ENCODE measurements at places on chromosomes 4 and X.

DNA sequence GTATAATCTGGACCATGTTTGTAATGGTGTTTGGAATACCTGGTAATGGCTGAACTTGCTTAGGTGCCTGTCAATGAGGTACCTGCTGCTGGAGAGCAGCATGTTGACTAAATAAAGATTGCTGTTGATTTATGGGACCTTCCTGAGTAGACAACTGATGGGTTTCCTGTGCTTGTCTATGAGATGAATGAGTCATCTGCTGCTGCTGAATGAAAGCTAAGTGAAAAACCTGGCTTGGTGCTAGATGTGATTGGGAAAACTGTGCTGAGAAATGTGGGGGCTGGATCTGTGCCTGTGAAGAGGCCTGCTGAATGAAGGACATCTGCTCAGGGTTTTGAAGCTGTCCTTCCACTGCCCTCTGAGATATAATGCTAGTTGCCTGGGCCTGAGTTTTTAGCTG, 69.6 kb downstream of the WNK3 start:
- DNase-seq, result no peak

DNA sequence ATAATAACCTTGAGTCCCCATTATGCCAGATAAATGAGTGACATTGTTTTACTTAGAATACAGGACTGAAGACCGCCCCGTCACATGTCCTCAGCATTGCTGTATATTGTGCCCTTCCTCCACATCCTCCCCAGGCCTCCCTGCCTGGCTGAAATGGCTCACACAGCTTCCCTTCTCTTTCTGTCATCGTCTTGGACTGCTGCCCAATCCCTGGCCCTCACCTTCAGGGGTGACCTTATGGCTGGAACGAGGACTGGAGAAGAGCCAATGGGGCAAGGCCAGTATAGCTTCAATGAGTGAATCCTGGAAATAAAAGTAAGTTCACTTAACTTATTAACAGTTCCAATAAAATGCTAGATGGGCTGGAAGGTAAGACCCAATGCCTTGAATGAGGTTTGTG, 2.7 kb downstream of the KCNE5 start:
- no peak for DNase-seq

DNA sequence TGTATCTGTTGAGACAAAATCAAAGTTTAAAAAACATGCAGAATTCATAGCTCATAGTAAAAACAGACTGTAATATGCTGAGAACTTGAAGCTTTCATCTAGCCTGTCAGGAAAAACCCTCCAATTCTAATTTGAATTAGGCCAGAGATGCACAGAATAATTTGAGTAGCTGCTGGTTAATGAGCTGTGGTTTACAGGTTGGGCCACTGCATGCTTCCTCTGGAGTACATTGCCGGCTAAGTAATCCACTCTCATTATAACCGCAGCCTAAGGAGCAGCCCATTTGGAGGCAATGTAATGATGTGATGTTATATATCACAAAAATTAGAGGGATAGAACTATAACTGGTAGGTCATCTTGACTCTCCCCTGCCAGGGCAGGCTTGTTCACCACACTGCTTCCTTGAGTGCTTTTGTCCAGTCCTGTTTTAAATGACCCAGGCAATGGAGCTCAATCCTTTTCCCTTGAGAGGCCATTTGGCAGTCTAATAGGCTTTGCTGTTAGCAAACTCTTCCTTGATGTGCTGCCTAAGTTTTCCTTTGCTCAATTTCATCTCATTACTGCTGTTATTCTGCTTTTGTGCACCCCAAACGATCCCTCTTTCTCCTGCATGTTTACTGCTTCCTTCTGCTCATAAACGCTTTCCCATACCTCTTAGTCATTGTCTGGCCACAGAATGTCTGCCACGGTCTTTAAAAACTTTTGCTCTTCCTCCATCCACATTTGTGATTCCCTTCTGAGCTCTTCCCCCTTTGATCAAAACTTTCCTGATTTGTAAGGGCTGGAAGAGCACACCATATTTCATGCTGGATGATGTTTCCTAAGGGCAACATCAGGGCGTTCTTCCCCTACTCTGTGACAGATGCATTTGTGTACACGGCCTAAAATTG, 230.9 kb downstream of the C4orf33 start:
- DNase-seq, result no peak

DNA sequence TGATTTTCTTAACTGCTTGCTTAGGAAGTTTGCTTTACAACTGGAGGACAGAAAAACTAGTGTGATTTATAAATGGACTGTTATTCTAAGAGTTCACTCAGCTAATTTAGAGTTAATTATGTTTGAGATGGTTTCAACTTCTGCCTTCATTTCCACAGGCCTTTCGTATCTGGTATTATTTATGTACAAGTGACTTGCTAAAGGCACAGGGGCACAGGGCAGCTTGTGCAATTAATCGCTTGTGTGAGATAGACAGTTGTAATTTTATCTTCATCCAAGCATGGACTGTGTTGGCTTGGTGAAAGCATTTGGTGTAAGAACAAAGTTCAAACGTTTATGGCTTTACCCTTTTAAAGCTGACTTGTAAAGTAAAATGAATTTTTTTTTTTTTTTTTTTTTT, 38.3 kb downstream of the GPAT3 start:
- DNase-seq, result no peak

GRCh38 chr4:10371869-10372471, 85.3 kb downstream of the ZNF518B start:
- no peak for DNase-seq

- DNase-seq, result no peak
Observed at GRCh38 chr4:4433941-4434340, 47.0 kb downstream of the NSG1 start.

DNA sequence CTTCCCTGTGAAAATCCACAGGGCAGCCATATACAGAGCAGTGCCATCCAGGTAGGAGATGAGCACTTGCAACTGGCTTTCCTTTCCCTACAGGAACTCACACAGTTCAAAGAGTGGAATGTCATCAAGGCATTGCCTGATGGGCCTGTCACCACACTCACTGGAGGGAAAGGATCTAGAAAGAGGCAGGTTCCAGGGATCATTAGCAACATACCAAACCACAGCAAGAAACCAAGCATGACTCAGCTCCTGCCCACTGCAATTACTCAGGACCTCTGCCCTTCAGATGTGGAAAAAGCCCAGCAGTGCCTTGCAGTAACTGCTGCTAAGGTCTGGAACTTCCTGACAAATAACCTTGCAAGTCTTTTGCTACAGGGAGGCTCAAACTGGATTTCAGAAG, 101.2 kb downstream of the ZNF674 start:
- no peak for DNase-seq

DNA sequence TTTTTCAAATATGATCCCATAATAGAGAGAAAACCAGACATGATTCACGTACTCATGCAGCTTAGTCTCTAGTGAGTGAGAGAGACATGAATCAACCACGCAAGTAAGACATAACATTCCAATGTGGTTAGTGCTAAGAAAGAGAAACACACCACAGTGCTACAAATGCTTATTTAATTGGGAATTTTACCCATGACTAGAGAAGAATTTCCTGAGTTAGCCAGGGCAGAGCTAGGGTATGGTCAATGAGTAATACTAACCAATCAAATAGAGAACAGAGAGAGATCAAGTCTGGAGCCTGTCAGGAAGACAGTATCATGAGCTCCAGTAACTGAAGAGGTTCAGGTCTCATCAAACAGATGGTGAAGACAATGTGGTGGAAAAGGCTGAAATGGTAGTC, 495.2 kb downstream of the PDGFC start:
- DNase-seq, result no peak

DNA sequence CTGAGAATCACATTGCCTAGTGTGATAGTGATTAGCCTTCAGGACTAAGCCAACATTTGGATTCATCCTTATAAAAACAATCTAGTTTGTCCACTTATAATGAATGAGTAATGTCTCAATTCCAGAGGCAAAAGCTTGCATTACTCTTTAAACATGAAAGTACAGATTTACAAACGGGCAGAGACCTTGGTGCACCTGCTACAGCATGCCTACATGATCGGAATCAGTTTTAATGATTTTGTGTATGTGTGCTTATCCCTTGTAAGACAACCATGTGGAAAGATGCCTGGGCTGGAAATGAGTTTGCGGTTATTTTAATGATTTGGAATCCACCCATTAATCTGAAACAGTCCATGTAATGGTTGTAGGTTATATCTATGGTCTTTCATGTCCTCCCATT, 572.7 kb downstream of the KLHL13 start:
- no peak for DNase-seq

DNA sequence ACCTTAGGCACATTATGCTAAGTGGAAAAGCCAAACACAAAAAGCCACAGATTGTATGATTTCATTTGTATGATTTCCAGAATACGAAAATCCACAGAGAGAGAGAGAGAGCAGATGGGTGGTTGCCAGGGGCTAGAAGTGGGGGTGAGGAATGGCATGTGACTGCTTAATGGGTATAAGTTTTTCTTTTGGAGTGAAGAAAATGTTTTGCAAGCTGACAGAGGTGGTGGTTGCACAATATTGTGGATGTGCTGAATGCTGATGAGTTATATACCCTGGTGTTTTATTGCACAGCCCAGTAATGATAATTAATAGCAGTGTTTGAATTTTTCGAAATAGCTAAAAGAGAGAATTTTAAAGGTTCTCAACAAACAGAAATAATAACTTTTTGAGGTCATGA, 386.1 kb upstream of the HS3ST1 start:
- no peak for DNase-seq

- DNase-seq, result no peak
Observed at GRCh38 chrX:108736509-108737479, at the start of gene IRS4. IRS4 (minus strand) TSS chrX:108736563.

DNA sequence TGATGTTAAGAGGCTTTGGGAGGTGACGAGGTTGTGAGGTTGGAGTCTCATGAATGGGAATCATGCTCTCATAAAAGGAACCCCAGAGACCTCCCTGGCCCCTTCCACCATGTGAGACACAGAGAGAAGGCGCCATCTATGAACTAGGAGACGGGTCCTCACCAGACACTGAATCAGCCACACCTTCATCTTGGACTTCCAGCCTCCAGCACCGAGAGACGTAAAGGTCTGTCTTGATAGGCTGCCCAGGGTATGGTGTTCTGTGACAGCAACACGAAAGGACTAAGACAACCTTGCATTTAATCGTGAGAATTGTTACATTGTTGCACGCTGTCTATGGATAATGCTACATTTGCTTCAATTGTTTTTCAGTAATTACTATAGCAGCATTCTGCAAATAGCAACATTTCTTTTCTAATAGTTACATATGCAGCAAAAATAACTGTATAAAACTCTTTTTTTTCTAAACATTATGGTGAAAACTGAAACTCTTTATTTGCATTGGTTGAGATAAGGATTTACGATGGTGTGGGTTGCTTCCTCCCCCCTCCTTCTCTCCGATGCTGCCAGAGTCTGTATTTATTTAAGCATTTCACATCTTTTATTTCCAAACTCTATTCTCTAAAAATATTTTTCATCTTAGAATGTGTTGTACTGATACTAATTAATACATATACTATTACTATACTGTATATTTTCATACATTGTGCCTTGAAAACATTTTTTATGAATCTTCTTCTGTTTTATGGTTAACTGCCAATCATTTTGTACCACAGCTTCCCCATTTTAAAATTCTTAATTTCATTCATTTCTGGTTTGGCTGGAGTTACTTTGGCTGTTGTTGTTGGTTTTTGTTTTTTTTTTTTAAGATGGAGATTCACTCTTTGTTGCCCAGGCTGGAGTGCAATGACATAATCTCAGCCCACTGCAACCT, 26.4 kb upstream of the AKAP17A start:
- no peak for DNase-seq

DNA sequence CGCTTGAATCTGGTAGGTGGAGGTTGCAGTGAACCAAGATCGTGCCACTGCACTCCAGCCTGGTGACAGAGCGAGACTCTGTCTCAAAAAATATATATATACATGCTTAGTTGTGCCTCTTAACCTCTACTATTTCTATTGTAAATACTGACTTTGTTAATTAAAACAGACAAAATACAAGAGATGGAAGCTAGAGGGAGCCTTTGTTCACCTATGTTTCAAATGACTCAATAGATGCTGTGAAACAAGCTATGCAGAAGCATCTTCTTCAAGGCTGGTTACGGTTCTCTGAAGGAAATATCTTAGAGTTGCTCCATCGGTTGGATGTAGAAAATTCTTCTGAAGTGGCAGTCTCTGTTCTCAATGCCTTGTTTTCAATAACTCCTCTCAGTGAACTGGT, 6.2 kb downstream of the NCAPG start:
- DNase-seq, result no peak

- no peak for DNase-seq
Observed at GRCh38 chr4:10495651-10496050, 38.4 kb upstream of the ZNF518B start.

DNA sequence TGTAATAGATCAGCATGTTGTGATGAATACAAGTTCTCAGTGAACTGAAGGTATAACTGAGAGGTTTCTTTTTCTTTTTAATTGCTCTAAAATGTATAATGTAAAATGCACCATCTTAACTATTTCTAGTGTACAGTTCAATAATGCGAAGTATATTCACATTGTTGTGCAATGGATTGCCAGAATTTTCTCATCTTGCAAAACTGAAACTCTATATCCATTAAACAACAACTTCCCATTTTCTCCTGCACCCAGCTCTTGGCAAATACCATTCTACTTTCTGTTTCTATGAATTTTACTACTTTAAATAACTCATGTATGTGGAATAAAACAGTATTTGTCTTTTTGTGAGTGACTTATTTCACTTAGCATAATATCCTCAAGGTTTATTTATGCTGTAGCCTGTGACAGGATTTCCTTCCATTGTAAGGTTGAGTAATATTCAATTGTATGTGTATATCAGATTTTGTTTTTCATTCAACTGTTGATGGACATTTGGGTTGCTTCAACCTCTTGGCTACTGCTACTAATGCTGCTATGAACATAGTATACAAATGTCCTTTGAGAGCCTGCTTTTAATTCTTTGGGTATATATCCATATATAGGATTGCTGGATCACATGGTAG, 53.5 kb upstream of the NPFFR2 start:
- DNase-seq, result no peak

- DNase-seq, result no peak
Observed at GRCh38 chrX:153991013-153991580, 18.5 kb downstream of the TMEM187 start.

DNA sequence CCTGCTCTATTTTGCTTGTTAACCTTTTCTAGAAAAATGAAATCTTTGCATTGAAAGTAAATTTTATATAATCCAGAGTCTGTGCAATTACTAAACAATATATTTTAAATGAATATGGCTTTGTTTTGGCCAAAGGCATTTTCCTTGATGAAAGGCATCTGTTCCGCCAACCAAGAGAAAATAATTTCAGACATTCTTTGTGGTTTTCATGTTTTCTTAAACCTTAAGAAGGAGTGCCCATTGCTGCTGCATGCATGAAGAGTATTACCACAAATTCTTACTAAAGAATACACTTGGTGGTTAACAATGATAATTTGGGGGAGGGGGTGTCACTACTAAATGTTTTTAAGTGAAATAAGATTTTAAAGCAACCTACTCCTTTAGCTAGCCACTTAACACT, 2.7 kb upstream of the PDGFC start:
- DNase-seq, result no peak

- DNase-seq, result no peak
Observed at GRCh38 chr4:26484032-26484515, 6.2 kb downstream of the CCKAR start.

GRCh38 chr4:84875636-84876371, 90.7 kb downstream of the WDFY3 start:
- DNase-seq, result no peak

- DNase-seq, result no peak
Observed at GRCh38 chr4:133856731-133857355, 344.7 kb downstream of the PABPC4L start.
